ENCODE measurements at places on chromosomes 4 and X. TPM values are rescaled to one million over a fixed set of nuclear protein-coding genes. Genes with fewer than 3 reads are reported as not detected.

The RP2 gene
- polyA plus RNA-seq = 17.5 TPM

The MAGEC1 gene
- not detected for polyA plus RNA-seq

The CLDN22 gene
- 0.38 TPM for polyA plus RNA-seq

The TMEM271 gene
- polyA plus RNA-seq = not detected

The TRAM1L1 gene
- polyA plus RNA-seq = 17.1 TPM

The KIAA0232 gene
- polyA plus RNA-seq = 45.2 TPM

The CETN2 gene
- polyA plus RNA-seq = 135 TPM

The FDCSP gene
- polyA plus RNA-seq = 0.74 TPM

The IL1RAPL1 gene
- 2.9 TPM for polyA plus RNA-seq

The TMEM156 gene
- 4.8 TPM for polyA plus RNA-seq

The CTAG1B gene
- not detected for polyA plus RNA-seq

The MND1 gene
- polyA plus RNA-seq = 18.4 TPM

The ADGRA3 gene
- 57.4 TPM for polyA plus RNA-seq

The MAGEC3 gene
- 0.45 TPM for polyA plus RNA-seq

The CXCL9 gene
- polyA plus RNA-seq = 0.18 TPM

The ABLIM2 gene
- 7.3 TPM for polyA plus RNA-seq

The CENPE gene
- 10.0 TPM for polyA plus RNA-seq

The ANKRD50 gene
- polyA plus RNA-seq = 36.5 TPM

The LUZP4 gene
- not detected for polyA plus RNA-seq

The TLR7 gene
- polyA plus RNA-seq = 0.60 TPM

The DUSP9 gene
- 50.7 TPM for polyA plus RNA-seq

The CCNA2 gene
- polyA plus RNA-seq = 37.8 TPM

The DCAF4L1 gene
- polyA plus RNA-seq = 0.10 TPM

The CXorf66 gene
- polyA plus RNA-seq = not detected

The TEX13C gene
- polyA plus RNA-seq = not detected

The FGB gene
- 141 TPM for polyA plus RNA-seq

The NPFFR2 gene
- 1.4 TPM for polyA plus RNA-seq

The POF1B gene
- polyA plus RNA-seq = 0.32 TPM

The VCX gene
- polyA plus RNA-seq = not detected

The SYP gene
- 1.7 TPM for polyA plus RNA-seq

The SLC10A6 gene
- polyA plus RNA-seq = 0.12 TPM

The GSX2 gene
- polyA plus RNA-seq = not detected

The COQ2 gene
- polyA plus RNA-seq = 14.8 TPM

The IL21 gene
- polyA plus RNA-seq = not detected

The SPANXA2 gene
- polyA plus RNA-seq = not detected

The HMGN5 gene
- polyA plus RNA-seq = 37.7 TPM

The NALF2 gene
- 0.76 TPM for polyA plus RNA-seq

The ADGRG2 gene
- polyA plus RNA-seq = 12.9 TPM

The NAP1L3 gene
- polyA plus RNA-seq = 13.8 TPM

The COX7B2 gene
- polyA plus RNA-seq = not detected

The RBBP7 gene
- polyA plus RNA-seq = 218 TPM

The BOD1L1 gene
- 50.1 TPM for polyA plus RNA-seq

The GNPDA2 gene
- 29.1 TPM for polyA plus RNA-seq

The SPANXC gene
- not detected for polyA plus RNA-seq

The KLHL2 gene
- polyA plus RNA-seq = 23.3 TPM

The NAA11 gene
- not detected for polyA plus RNA-seq

The ZXDA gene
- polyA plus RNA-seq = 5.9 TPM

The DMD gene
- 19.3 TPM for polyA plus RNA-seq

The SSX4B gene
- not detected for polyA plus RNA-seq

The SHROOM4 gene
- 15.6 TPM for polyA plus RNA-seq

The SFRP2 gene
- 16.6 TPM for polyA plus RNA-seq

The HMGB2 gene
- polyA plus RNA-seq = 368 TPM

The SPOCK3 gene
- polyA plus RNA-seq = 17.4 TPM

The CYLC1 gene
- polyA plus RNA-seq = not detected
